ENCODE measurements at places on chromosomes 11 and 22.

DNA sequence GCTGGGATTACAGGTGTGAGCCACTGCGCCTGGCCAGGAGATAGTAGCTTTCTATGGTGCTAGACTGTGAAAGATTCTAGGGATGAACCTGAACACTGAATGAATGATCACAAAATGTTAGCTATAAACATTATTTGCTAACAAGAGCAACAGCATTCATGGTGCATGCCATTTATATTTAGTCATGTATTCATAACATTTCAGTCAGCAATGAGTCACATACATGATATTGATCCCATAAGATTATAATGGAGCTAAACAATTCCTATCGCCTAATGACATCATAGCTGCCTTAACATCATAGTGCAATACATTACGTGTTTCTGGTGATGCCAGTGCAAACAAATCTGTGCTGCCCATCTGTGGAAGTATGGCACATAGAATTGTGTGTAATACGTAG lies 164.1 kb downstream of the ARHGAP42 start:
- no peak for DNase-seq

DNA sequence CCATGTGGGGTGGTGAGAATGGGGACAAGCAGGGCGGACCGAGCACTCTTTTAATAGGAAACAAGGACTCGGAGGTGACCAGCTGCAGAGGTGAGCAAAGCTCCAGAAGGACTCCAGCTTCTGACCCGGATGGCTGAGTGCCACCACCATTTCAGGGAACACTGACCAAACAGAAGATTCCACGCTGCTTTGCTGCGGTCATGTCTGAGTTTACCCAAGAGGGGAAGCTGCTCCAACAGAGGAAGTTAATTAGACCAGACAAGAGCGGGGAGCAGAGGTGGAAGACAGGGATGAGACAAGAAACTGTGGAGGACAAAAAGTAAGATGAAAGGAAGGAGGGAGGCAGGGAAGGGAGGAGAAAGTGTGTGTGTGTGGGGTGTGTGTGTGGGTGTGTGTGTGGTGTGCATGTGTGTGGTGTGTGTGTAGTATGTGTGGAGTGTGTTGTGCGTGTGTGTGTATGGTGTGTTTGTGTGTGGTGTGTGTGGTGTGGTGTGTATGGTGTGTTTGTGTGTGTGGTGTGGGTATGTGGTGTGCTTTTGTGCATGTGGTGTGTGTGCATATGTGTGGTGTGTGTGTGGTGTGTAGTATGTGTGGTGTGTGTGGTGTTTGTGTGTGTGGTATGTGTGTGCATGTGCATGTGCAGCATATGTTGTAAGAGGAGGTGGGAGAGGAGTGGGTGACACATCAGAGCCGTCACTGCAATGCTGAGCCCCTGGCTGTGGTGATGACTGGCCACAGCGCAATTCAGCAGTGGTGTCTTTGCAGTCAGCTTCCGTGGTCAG lies 82.2 kb upstream of the AKIP1 start:
- no peak for DNase-seq

DNA sequence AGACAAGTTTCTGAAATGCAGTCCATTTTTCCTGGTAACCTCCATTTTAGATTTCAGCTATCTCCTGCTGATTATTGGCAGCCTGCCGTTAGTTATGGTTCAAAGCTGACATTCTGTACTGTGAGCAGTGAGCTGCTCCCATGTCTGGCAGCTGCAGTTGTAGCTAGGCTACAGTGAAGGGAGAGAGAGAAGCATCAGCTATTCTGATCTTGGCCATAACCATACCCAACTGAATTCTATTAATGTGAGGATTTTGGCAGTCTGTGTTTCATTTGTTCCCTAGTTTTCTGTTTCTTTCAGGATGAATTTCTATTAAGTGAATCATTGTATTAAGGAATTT lies 33.4 kb downstream of the SIK2 start:
- DNase-seq, result no peak

DNA sequence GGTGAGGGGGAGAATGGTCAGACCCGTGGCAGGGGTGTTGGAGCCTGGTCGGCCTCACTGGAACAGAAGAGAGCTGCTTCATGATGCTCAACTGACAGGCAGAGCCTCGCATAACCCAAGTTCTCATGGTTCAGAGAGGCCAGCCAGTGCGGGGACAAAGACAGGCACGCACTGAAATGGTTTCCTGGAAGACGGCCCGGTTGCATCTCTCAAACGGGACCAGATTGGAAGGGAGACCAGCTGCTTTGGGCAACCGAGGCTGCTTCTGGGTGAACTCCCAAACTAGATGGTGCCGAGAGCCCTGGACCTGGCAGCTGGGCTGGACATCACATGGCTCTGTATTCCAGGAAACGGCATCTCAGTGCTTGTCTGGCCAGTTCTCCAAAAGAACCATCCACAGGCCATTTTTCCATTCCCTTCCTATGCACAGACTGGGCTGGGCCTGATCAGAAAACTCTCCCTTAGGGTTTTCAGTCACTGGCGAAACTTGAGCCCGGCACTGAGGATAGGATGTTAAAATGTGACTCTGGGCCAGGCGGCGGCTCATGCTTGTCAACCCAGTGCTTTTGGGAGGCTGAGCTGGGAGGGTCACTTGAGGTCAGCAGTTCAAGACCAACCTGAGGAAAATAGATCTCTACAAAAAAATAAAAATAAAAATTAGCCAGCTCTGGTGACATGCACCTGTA lies 80.1 kb upstream of the PRODH start:
- no peak for DNase-seq

DNA sequence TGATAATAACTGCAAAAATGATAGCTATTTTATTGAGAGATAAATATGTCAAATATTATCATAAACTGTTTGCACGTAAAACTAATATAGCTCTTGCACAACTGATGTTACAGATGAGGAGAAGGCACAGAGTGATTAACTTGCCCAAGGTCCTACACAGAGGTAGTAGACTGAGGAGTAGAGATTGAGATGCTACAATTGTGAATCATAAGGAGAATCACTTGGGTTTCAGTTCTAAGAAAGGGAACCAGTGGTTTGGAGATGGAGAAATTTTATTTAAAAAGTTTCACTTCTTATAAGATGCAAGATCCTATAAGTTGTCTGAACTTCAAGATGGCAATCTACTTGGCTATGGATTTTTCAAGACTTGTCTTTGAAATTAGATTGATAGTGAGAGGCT lies 224.8 kb upstream of the RAG2 start:
- DNase-seq, result no peak

GRCh38 chr11:44870181-44870580 lies 80.5 kb downstream of the TP53I11 start:
- DNase-seq, result no peak

DNA sequence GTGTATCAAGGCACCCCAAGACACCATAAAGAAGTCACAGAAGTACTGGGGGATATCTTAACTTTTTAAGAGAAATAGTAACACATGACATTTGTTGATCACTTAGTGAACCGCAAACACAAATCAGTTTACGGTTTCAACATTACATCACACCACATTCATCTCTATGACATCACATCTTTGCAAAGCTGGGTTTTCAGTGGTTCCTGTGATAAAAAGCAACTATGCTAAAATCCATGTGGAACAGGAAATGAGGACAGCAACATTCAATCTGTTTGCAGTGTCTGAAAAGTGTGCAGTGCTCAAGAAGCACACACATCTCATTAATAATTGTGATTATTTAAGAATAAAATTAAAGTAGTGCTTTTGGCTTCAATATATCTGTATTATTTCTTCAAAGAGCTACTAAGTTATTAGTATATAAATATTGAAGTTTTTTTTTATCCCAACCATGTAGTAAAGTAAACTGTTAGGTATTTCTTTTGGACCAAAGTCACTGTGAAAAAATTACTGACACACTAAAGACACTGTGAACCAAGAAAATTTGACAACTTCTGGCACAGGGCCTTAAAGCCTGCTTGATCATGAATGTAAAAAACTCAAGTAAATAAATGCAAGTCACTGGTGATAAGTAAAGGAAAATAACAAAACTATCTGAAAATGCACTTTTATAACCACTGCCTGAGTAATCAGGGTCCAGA lies 156.0 kb upstream of the SOX6 start:
- no peak for DNase-seq

DNA sequence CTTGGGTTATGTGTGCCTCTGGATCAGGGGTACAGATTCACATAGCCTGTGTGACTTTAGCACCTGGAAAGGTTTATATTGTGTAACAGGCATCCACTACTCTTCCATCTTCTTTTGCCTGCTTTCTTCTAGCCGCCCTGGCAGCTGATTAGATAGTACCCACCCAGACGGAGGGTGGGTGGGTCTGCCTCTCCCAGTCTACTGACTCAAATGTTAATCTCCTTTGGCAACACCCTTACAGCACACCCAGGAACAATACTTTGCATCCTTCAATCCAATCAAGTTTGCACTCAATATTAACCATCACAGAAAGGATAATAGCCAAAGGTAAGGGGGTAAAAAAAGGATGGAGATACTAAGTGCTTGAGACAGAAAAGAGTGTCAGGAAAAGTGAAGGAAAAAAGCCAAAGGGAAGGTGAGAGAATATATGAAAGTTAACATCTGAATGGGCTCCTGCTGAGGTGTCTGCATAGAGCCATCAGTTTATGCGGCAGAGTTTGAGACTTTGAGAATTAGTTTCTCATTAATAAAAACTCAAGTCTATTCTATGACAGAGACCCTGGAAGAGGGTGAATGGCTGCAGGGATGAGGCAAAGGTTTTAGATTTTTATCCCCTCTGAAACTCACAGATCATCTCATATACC lies 2.6 kb upstream of the OR51B6 start:
- DNase-seq, result no peak

- DNase-seq, result no peak
These were observed 444.8 kb downstream of the SOX6 start for GRCh38 chr11:15911377-15912044.

DNA sequence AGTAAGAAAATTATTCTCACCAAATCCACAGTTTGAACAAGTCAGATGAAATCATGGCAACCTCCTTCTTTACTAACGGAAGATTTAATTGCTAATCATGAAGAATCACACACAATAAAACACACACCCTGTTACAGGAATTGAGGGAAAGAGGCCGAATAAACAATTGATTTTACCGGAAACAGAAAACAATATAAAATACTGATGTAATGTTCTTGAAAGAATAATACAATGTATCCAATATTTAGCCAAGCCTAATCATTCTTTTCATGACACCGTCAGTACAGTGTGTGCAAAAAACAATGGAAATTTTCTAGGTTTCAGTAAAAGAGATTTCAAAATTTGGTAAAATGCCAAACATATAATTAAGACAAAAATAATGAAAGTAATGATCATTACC lies 23.4 kb downstream of the ASRGL1 start:
- no peak for DNase-seq

- no peak for DNase-seq
These were observed 130.0 kb downstream of the VPREB1 start for GRCh38 chr22:22374579-22374978.

DNA sequence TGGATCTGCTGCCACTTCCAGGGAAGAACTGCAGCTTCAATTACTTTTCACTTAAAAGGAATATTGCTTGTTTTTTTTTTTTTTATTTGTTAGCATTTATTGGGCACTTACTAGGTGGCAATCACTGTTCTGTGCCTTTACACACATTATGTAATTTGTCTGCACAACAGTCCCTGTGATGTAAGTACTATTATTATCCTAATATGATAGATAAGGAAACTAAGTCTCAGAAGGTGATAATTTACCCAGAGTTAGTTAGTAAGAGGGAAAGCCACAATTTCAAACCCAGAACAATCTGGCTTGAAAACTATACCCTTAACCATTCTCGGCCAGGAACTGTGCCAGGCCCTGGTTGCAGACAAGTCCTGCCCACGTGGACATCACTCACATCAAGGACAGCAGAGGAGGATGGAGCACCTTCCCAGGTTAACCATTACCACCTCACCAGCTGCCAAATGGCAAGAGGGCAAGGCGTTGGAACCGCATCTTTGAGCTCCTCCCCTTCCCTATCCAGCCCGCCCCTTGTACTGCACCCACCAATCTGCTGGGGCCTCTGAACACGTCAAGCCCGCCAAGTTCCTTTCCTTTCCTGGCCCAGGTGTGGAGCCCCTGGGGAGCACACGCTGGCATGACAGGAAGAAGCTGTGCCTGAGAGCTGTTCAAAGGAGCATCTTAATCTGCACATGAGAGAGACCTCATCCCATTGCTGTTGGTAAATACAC lies 78.4 kb downstream of the NAV2 start:
- DNase-seq, result no peak

DNA sequence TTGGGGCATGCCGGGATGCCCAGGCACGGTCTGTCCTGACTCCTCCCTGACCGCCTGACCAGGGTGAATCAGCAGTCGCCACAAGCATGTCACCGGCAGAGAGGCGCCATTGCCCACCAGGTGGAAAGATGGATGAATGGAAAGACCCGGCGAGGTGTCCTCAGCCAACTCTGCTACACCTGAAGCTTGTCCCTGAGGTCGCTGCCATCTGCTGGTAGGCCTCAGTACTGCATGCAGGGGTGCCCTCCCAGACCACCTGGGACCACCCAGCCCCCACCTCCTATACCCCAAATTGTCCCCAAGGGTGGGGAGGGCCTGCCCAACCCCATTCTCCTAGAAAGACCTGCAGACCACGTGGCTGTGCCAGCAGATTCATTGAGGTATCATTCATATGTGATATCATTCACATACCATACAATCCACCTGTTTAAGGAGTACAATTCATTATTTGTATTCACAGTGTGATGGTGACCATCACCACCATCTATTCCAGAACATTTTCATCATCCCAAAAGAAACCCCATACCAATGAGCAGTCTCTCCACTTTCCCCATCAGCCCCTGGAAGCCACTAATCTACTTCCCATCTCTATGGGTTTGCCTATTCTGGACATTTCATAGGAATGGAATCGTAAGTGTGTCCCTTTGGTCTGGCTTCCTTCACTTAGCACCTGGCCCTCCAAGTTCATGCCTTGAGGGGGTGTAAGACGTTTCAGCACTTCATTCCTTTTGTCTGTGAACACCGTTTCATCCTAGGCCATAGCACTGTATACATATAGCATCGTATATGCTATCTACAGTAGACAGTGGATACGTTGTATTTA lies 17.5 kb downstream of the FGF3 start:
- DNase-seq, result no peak

DNA sequence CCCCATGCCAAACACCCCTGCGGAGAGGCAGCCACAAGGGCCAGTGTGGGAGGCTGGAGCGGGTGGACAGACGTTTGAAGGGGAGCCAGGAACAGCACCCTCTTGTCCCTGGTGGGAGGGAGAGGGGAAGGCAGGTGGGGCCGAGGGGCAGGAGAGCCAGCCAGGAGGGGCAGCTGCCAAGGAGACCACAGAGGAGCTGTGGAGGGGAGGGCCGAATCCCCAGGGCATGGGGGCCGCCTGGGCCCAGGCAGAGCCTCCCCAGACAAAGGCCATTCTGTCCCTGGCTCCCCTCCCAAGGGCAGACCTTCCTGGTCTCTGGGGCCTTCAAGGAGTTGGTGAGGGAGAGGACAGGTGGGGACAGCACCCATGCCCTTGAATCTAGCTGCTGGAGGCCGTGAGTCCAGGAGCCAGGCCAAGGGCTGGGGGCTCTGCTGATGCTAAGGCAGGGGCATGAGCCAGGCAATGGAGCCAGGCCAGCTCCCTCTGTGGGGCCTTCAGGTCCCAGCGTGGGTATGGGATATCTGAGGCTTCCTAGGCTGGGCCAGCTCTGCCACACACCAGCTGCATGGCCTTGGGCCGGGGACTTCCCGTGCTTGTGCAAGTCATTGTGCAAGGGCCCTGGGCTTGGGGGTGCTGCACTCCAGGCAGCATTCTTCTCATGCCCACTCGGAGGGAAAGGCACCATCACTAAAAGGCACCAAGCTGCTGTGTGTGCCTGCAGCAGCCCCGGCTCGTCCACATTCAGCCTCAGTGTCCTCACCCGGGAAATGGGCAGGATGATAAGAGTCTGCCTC lies 11.4 kb downstream of the EMID1 start:
- no peak for DNase-seq
